ENCODE measurements at places on chromosomes 2 and 18.

- DNase-seq = no peak
These were observed 208.2 kb upstream of the EPHA4 start for GRCh38 chr2:221780281-221780688.

- no peak for DNase-seq
These were observed 51.0 kb upstream of the MCFD2 start for GRCh38 chr2:46966576-46966975.

GRCh38 chr2:30692829-30693275 lies 114.4 kb downstream of the CAPN13 start:
- DNase-seq = peak; percentile 32

GRCh38 chr2:114864901-114865300 lies 422.5 kb downstream of the DPP10 start:
- no peak for DNase-seq

- no peak for DNase-seq
These were observed 311.7 kb downstream of the EIPR1 start for GRCh38 chr2:3065928-3066327.

GRCh38 chr2:47872941-47873340 lies 33.4 kb downstream of the FBXO11 start:
- no peak for DNase-seq

DNA sequence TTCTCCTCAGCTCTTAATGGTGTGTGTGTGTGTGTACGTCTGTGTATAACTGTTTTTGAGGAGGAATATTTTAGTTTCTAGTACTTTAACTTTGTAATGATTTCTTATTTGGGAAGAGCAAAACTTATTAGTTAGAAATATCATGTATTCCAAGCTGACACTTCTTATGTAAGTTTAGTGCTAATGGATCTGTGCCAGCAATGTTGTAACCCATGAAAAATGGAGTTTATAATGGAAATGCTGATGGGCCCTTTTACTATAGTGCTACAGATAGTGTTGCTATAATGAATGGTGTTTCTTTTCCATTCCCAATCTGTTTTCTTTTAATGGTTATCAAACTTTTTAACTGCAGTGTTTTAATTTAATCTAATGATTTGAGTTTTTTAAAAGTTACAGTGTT lies 49.8 kb upstream of the OTX1 start:
- no peak for DNase-seq

GRCh38 chr2:237731663-237732062 lies 66.9 kb upstream of the RBM44 start:
- no peak for DNase-seq

DNA sequence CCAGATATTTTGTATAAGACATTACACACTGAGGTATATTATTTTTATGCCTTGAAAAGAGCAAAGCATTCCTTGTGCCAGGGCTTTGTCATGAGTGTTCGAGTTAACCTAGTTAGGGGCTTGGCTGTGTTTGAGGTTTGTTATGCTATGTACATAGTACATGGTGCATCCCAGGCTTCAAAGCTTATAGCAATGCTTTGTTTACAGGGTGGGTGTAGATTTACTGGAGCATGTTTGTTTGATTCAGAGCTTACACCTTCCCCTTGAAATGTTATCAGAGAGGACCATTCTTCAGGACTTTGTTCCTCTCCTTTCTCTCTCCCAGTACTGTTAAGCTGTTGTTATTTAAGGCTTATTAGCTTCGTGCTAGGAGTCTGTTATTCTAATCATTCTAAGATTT lies 738.7 kb upstream of the LRRTM4 start:
- DNase-seq = no peak

GRCh38 chr2:54194761-54195750 lies 61.0 kb downstream of the TSPYL6 start:
- no peak for DNase-seq

DNA sequence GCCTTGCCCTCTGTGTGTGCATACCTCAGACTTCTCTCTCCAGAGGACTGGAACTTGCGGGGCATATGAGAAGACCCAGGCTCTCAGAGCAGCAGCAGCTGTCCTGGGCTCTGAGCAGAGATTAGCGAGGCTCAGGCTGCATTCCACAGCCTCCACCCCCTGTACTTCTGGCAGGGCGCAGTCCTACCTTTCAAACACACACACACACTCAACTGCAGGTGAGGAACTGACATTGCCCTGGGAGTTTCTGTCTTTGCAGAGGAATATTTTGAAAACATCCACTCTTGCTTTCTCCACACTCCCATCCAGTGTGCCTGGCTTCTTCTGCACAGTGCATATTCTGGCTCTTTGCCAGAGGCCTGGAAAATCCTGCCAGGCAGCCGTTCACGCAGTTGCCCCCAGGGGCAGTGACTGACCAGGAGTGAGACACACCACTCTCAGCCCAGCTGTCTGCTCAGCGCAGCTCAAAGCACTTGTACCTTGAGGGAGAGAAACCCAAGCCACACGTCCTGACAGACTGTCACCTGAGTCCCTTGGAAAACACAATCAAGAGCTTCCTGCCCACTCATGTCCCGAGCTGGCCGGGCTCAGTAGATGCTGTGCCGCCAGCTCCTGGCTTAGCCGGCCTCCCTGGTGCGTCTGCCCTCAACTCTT lies 460.8 kb downstream of the RNF144A start:
- no peak for DNase-seq

- no peak for DNase-seq
These were observed 25.4 kb downstream of the USP14 start for GRCh38 chr18:183769-184168.

GRCh38 chr2:31205186-31205585 lies 12.1 kb downstream of the CAPN14 start:
- DNase-seq = no peak

DNA sequence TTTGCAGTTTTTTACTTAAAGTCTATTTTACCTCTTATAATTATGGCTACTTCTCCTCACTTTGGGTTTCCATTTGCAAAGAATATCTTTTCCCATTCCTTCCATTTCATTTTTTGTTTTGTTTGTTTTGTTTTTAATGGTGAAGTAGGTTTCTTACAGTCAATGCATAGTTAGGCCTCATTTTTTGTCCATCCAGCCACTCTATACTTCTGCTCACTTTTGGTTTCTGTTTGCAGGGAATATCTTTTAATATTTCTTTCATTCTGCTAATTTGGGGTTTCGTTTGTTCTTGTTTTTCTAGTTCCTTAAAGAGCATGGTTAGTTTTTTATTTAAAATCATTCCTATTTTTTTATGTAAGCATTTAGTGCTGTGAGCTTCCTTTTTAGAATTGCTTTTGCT lies 339.4 kb downstream of the GRB14 start:
- no peak for DNase-seq

- no peak for DNase-seq
These were observed 29.1 kb upstream of the CPS1 start for GRCh38 chr2:210527286-210527685.

GRCh38 chr2:29881089-29881730 lies 40.2 kb downstream of the ALK start:
- DNase-seq = no peak

GRCh38 chr2:24490181-24490689 lies 819 bp upstream of the NCOA1 start:
- DNase-seq = no peak

- no peak for DNase-seq
These were observed 21.7 kb downstream of the AKAIN1 start for GRCh38 chr18:5175378-5175777.

DNA sequence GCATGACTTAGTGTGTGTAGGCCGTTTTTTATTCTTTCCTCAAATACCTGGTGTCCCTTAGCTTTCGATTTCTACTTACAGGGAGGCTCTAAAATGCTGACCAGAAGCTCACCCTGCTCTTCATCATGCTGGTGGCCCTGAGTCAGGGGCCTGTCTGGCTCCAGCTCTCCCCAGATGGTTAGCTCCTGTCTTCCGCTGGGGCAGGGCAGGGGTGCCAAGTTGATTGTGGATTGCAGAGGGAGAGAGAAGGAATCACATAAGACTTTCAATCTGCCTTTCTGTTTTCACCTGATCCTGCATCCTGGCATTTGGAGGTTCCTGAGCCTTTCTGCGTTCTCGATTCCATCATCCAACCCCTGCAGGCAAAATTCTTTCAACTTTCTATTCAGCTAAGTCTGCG lies 4.2 kb downstream of the CIB4 start:
- DNase-seq = no peak

DNA sequence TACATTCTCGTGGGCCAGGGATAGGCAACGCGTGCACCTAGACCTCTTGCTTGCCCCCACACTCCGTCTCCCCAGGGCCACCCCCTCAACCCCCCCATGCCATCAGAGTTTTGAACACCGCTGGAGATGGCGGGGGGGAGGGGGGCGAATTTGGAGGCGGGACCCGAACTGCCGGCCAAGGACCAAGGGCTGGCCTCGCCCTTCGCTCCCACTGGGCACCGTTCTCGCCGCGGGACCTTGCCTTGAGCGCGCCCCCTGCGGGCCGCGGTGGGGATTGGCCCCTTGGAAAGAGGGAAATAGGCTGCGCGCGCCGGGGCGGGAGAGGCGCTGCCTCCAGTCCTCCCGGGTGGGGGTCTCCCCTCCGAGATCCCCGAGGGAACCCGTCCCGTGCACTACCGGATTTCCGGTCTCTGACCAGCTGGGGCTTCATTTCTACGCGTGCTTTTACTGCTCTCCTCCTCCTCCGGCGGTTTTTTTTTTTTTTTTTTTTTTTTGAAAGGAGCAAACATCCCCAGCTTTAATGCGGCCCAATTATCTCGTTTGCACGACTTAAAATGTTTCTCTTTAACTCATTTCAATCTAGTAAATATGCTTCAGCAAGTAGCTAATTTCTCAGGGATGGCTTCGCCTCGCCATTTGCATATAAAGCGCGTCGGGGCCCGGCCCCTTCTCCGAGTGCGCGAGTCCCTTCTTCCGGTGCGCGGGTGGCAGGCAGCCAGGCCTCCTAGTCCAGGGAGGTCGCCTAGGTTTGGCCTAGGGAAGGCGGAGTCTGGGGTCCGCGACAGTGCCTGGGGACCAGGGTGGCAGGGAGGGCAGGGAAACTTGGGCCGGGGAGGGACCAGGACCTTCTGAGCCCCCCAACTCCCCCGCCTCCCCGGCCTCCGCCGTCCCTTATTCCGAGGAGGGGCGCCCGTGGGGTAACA lies 10.0 kb upstream of the GBX2 start:
- DNase-seq = peak; percentile 89

GRCh38 chr2:233208382-233209116 lies 42.9 kb upstream of the ATG16L1 start:
- no peak for DNase-seq

GRCh38 chr2:25127646-25128045 lies 40.7 kb downstream of the POMC start:
- no peak for DNase-seq

- no peak for DNase-seq
These were observed 7.3 kb downstream of the SFXN5 start for GRCh38 chr2:73063909-73064875.

GRCh38 chr18:57084331-57085271 lies 62.3 kb upstream of the BOD1L2 start:
- DNase-seq = no peak

GRCh38 chr2:64836566-64836965 lies 152.6 kb upstream of the SLC1A4 start:
- no peak for DNase-seq

DNA sequence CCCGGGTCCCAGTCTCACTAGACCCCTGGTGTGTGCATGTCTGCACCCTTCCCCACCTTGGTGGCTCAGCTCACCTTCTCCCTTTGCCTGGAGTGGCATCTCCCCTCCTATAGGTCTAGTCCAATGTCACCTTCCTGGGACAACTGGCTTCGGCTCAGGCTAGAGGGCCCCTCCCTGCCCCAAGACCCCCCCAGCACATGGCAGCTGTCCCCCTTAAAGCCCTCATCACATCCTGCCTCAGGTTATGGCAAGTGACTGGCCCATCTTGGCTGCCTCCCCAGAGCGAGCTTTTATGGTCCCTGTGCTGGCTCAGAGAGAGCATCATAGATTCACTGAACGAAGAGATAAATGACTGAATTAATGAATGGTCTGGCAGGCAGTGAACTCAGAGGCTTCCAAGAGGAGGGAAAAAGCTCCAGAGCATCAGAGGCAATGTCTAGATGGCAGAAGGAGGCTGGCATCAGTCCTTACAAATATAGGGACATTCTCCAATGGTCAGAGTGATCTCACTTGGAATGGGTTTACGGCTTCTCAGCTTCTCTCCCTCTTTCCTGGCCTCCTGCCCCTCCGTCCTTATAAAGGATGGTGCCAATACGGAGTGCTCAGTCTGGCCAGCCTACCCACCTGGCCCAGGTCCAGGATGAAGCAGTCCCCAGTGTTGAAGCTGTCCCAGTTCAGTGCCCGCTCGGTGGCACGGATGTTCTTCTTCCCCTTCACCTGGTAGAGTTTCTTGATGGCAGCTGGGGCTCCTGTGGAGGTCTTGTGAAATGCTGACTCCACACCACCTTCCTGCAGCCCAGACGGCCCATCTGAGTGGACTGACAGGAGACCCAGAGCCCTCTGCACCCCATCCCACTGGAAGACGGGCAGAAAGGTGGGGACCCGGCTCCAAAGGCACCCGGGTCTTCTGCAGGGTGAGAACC lies 9.4 kb downstream of the CAPG start:
- DNase-seq = no peak

- no peak for DNase-seq
These were observed 37.1 kb downstream of the BOK start for GRCh38 chr2:241595600-241596140.

GRCh38 chr2:18435426-18436037 lies 124.9 kb downstream of the RDH14 start:
- DNase-seq = no peak

- DNase-seq = no peak
These were observed 6.7 kb upstream of the UGT1A5 start for GRCh38 chr2:233705911-233706506.

GRCh38 chr2:218256612-218257350 lies 4.0 kb upstream of the GPBAR1 start:
- DNase-seq = no peak

DNA sequence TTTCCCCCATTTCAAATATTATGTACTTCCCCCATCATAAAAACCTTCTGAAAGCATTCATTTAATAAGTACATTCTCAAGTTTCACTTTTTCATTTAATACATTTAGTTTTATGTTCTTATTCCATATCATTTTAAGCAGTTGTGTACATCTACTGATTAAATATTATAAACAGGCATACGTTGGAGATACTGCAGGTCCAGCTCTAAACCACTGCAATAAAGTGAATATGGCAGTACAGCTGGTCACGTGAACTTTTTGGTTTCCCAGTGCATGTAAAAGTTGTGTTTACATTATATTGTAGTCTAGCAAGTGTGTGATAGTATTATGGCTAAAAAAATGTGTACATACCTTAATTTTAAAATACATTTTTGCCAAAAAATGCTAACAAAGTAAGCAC lies 48.7 kb downstream of the TET3 start:
- no peak for DNase-seq

DNA sequence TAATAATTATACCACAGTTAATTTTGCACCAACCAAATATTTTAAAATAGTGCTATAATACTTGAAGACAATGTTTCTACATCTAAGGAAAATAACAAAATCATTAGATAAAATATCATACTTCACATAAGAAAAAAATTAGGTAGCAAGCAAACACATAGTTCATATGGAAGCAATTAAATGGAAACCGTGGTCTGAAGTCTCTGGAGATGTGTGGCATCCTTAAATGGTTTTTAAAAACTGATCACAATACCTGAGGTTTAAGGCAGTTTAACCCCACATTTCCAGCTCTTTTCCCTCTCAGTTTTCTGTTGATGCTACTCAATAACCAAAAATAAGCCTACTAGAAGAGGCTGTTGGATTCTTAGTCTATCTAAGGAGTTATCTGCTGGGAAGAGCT lies 71.3 kb downstream of the ASXL2 start:
- DNase-seq = no peak

- no peak for DNase-seq
These were observed 100.2 kb upstream of the CDC42EP3 start for GRCh38 chr2:37771600-37772088.

- DNase-seq = no peak
These were observed 563.4 kb downstream of the XIRP2 start for GRCh38 chr2:167451496-167452289.

- peak; percentile 94 for DNase-seq
These were observed at the start of gene KLF11 for GRCh38 chr2:10043256-10043905. Gene KLF11 (plus strand): TSS chr2:10043550. CDS start chr2:10043717, 167 bp downstream.
